Right renal cortex interstitium (tissue), 3 donors: ENCODE measurements at places on chromosomes 16 and 17.

GRCh38 chr17:79221597-79221996 lies 147.0 kb downstream of the ENGASE start:
- no peak for DNase-seq

DNA sequence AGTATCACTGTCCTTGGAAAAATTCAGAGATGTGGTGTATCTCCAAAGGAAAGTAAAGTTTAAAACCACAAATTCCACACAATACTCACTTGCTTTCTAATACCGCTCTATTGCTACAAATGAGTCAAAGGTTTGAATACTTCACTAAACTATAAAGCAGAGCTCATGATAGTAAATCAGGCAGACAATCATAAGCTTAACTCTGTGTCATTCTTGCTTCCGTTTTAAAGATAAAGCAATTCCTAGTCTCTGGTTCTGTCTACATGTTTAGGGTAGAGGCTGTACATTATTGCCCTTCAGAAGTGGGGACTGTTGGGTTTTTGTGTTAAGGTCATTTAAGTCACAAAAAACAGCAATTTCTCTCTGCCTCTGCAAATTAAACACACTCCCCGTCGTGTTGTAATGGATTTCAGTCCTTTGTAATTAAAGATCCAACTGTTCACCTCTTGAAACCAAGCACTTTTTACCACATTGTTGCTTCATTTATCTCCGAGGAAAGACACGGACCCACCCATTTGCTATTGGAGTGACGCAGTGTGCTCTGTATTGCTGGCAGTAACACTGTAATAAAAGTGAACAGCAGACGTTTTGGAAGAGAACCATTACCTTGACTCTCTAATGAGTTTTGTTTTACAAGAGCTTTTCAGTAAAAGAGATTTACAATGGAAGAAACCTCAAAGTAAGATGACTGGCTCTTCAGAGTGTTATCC lies 83.1 kb upstream of the CNTNAP4 start:
- DNase-seq = no peak

DNA sequence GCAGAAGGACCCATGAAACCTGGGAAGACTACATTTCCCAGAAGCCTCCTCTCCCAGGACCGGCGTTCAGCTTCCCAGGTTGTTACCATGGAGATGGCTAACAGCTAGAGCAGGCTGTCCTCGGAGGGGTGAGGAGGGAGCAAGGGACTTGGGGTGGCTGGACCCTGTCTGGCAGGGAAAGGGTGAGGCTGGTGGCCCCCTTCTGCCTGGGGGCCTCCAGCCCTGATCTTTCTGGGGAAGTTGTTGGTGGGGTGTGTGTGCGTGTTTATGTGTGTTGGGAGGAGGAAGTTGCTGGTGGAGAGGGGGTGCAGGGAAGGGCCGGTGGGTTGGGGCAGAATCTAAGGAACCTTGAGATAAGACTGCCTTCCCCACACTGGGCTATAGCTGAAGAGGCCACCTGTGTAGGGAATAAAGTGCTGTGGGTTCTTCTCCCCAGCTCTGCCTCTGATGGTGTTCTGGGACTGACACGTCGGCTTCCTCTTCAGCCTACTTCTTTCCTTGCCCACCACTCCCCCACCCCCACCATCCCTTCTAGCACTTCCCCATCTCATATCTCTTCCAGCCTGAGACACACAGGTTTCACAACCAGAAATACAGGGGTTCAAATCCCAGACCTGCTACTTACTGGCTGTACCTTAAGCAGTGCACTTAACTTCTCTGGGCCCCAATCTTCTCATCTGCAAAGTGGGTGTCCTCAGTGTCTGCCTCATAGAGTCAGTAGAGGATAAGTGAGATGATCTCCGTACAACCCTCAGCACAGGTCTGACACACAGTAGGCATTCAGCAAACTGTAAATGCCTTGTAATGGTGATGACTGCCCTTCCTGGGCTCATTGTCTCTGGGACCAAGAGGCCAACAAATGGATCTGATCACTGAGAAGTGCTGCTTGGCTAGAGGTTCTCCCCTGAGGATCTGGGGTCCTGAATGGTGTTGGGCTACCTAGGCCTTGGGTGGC lies at the start of gene DRC7:
Gene DRC7, plus strand, starts transcription at position 82 of the 955 bp plus-strand sequence. CDS start 3,144 bp downstream, outside the sequence.
- peak; percentile 36 for DNase-seq

- no peak for DNase-seq
Observed at GRCh38 chr17:77349976-77350830, 209.4 kb downstream of the SEC14L1 start.
